ENCODE measurements at places on chromosomes 5 and 9.

- DNase-seq, result peak; percentile 68
These were observed 25.7 kb downstream of the PDGFRB start for GRCh38 chr5:150129813-150130492.

GRCh38 chr5:54205453-54205852 lies 104.9 kb downstream of the ARL15 start:
- no peak for DNase-seq

GRCh38 chr9:79641070-79641469 lies 69.3 kb downstream of the TLE4 start:
- no peak for DNase-seq

- DNase-seq, result no peak
These were observed 13.0 kb downstream of the RNF183 start for GRCh38 chr9:113290052-113290607.

GRCh38 chr9:107251756-107252322 lies 31.2 kb upstream of the RAD23B start:
- DNase-seq, result no peak

DNA sequence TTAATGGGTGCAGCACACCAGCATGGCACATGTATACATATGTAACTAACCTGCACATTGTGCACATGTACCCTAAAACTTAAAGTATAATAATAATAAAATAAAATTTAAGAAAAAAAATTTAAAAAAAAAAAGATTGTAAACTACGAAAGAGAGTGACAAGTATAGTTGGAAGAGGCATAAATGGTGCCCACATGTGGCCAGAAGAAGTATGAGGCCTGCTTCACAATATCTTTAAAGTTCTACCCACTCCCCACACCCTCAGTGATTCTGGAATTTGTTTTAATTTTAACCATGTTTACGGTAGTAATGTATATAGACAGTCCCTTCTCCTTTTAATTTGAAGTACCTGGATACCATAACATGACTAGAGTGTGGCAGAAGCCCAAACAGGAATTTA lies 172.7 kb downstream of the CHSY3 start:
- no peak for DNase-seq

GRCh38 chr5:122267185-122267584 lies 44.9 kb upstream of the SNCAIP start:
- no peak for DNase-seq

- no peak for DNase-seq
These were observed 93.2 kb upstream of the RUSC2 start for GRCh38 chr9:35396560-35397215.

- no peak for DNase-seq
These were observed 198.3 kb downstream of the KCTD16 start for GRCh38 chr5:144369006-144369405.

DNA sequence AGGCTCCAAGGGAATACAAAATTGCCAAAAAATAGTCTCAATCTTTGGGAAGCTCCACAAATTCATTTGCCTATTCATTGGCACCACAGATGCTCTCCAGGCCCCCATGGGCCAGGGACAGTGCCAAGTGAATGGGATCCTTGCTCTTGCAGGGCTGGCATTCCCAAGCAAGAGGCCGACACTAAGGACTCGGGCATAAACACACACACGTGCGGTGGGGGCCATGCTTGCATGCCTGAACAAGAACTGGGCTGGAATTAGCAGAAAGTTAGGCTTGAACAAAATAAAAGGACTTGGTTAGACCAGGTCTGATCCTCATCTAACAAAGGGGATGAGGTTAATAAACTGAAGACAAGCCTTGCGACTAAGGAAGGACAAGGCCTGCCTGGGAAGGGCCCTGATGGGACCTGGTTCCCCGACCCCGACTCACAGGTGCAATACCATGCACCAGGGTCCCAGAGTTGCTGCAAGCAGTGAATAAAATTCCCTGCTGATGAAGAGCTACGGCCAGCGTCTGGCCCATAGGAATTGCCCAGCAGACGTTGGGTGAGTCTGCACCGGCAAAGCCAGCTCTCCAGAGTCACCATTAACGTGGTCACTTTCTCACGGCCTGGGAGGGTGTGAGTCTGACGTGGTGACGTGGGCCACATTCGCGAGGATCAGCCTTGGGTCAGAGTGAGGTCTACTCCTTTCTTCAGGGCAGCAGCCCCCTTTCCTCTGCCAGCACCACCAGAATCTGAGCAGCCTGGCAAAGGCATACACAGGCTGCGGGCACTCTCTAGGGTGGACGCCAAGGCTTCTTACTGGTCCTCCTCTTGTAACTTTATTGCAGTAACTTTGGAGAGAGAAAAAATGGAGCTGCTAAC lies 77.4 kb upstream of the FCN1 start:
- no peak for DNase-seq

GRCh38 chr5:142944140-142944539 lies 174.0 kb downstream of the ARHGAP26 start:
- no peak for DNase-seq

DNA sequence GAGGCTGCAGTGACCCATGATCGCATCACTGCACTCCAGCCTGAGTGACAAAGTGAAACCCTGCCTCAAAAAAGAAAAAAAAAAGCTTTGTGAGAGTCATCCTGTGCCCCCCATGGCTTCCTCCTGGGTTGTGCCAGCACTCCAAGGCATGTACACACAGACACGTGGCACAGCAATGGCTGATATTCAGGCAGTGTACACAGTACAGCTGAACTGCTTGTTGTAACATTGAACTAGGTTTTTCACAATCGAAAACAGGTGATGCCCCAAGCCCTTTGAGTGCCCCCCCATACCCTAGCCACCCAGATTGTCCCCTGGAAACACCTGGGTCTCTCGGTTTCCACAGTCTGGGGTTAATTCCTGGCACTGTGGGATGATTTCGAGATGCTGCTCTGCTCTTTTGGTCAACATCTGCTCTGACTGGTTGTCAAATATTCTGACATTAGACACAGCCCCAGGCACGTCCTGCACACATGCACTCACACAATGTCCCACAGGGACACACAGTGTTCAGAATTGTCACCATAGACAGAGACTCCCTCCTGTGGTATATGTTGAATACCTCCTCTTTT lies 9.2 kb downstream of the SPINK4 start:
- no peak for DNase-seq

GRCh38 chr9:19032406-19032805 lies 603 bp downstream of the SAXO1 start:
- no peak for DNase-seq

DNA sequence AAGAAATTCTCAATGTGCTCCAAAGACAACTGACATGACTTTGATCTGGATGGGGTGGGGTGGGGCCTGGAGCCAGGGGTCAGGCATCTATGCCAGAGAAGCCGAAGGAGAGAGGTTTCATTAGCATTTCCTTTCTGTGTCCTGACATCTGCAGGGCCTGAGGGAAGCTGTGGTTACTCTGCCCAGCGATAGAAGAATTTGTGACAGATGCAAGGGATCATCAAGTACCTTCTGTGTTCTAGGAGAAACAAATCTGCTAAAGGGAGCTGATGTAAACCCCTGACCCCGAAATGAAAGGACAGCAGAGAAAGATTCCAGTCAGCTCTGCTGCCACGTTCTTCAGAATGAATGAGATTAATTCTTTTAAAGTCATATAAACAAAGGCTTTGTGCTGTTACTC lies 335.7 kb downstream of the PRELID2 start:
- DNase-seq, result no peak

DNA sequence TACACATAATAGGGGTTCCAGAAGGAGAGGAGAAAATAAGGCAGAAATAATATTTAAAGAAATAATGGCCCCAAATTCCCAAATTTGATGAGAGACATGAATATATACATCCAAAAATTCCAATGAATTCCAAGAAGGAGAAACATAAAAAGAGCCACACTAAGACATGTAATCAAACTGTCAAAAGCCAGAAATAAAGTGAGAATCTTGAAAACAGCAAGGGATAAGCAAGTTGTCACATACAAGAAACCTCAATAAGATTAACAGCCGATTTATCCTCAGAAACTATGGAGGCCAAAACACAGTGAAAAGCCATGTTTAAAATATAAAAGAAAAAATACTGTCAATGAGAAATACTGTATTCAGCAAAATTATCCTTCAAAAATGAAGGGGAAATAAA lies 14.5 kb downstream of the CATSPER3 start:
- DNase-seq, result no peak

DNA sequence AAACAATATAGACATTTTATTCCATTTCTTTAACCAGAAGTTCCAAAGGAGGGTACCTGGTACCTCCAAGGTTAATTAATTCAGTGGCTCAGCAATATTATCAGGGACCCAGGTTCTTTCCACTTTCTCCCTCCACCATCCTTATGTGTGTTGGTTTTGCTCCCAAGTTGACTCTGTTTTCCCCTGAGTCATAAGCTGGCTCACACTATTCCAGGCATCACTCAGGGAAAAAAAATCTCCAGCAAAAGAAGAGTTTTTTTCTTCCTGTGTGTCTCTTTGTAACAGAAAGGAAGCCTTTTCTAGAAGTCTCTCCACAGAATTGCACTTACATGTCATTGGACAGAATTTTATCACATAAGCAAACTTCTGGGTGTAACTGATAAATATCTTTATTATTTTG lies 31.2 kb upstream of the GALNT10 start:
- no peak for DNase-seq

GRCh38 chr9:85430659-85431338 lies 311.0 kb downstream of the AGTPBP1 start:
- DNase-seq, result no peak

DNA sequence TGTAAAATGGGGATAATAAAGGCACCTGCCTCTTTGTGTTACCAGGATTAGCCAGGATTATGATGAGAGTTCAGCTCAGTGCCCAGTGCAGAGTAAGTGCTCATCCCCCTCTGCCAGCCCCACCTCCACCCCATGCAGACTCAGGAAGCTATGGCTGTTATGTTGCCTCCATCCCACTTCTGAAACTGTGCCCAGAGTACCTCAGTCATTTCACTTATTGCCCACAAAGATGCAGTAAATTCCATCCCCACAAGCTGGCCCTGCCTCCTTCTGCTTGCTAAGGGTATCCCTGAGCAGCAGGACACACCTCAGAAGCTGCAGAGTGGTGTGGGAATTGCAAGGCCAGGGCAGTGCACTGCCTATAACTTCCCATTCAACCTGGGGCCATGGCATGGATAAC lies 415.1 kb downstream of the SPOCK1 start:
- no peak for DNase-seq

DNA sequence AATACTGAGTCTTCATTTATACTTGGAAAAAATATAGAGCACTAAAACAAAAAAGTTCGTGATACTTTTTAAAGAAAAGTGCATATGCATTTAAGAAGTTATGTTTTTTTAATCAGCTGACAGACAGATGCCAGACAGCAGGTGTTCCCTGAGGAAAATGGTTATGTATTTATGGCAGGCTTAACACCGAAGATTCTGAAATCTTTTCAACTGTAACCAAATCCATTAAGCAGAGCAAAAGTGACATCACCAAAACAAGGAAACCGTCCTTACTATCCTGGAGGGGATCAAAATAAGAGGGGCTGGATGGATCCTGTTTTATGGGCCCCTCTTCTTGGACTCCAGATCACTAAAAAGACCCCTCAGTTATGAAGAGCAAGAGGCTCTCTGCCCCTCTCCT lies 404.9 kb upstream of the ADAMTS16 start:
- DNase-seq, result no peak

- no peak for DNase-seq
These were observed 244.3 kb upstream of the PUM3 start for GRCh38 chr9:3088219-3088618.

- no peak for DNase-seq
These were observed 38.1 kb downstream of the MRPS27 start for GRCh38 chr5:72281764-72282499.

DNA sequence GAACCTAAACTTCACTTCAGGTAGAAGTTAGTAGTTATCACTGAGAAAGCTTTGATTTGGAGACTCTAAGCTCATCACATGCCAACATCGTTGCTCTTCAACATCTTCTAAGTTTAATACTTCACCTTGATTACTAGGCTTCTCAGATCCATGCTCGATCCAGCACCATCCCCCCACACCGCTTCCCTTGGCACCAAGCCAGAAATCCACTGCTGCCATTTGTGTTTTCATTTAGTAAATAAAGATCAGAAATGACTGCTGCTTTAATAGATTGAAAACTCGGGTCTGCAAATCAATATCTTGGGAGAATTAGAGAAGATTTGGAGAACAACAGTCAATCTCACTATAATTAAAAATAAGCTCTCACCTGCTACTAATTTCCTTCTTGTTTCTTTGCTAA lies 214.7 kb upstream of the NR4A3 start:
- no peak for DNase-seq

DNA sequence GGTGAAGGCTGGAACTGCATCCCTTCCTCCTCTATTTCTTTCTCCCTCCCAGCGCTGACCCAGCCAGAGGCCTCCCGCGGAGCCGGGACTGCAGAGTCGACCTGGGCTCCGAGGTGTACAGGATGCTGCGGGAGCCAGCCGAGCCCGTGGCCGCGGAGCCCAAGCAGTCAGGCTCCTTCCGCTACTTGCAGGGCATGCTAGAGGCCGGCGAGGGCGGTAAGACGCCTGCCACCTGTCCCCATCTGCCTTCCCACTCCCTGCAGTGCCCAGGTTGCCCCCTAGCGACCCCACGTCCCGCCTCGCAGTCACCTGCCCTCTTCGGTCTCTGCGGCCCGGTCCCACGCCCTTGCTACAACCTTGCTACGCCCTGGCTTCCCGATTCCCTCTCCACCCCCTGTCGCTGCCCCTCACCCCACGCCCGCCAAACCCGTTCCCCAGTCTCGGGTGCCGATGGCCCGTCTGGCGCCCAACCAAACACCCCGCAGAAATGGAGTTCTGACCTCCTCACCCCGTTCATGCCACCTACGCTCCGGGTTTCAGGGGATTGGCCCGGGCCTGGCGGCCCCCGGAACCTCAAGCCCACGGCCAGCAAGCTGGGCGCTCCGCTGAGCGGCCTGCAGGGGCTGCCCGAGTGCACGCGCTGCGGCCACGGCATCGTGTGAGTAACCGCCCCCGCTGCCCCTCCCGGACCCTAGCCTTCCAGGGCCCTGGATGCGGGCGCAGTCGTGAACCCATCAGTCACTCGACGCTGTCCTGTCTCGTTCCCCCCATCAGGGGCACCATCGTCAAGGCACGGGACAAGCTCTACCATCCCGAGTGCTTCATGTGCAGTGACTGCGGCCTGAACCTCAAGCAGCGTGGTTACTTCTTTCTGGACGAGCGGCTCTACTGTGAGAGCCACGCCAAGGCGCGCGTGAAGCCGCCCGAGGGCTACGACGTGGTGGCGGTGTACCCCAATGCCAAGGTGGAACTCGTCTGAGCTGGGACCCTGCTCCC lies 14.1 kb downstream of the PDLIM4 start:
- peak; percentile 51 for DNase-seq

DNA sequence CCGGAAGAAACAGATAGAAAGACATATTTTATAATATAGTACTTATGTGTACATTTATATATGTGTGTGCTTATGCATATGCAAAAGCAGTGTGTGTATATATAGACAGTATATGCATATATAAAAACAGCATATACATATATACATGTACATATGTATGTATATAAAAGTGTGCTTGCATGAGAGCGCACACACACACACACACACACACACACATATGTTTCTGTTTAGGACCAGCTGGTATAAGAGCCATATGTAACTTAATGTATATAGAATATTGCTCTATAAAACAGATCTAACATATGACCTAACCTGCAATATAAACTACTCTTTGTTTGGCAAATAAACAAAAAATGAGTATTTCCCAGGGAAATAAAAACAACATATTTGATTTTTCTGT lies 65.1 kb upstream of the CDH9 start:
- DNase-seq, result no peak
